ENCODE measurements at places on chromosomes 5 and 9.

- no peak for DNase-seq
These were observed 94.1 kb downstream of the NSG2 start for GRCh38 chr5:174139623-174140022.

DNA sequence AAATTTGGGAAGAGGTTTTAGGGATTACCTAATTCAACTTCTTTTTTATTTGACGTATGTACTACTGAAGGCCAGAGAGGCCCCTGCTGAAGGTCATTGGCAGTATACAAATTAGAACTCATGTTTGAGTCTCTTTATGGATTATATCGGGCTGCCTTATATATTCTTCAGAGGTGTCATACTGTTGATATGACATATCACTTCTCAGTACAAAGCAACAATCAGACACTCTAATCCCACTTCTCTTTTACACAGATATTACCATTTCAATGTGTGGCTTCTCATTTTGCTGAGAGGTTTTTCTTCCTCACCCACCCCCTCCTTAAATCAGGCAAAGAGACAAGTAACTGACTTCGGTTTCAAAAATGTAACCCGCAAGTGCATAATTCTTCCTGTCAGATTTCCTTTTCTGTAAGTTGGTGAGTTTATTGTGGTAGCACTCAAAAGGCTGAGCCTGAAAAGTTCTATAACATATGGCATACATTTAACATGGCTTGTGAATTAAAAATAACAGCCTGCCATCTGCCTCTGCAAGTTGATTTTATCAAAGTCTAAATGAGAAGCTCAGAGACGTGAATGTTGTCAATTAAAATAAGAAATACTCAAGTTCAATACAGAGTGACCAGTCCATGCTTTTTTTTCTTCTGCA is 163.6 kb upstream of the RORB start:
- DNase-seq, result no peak

DNA sequence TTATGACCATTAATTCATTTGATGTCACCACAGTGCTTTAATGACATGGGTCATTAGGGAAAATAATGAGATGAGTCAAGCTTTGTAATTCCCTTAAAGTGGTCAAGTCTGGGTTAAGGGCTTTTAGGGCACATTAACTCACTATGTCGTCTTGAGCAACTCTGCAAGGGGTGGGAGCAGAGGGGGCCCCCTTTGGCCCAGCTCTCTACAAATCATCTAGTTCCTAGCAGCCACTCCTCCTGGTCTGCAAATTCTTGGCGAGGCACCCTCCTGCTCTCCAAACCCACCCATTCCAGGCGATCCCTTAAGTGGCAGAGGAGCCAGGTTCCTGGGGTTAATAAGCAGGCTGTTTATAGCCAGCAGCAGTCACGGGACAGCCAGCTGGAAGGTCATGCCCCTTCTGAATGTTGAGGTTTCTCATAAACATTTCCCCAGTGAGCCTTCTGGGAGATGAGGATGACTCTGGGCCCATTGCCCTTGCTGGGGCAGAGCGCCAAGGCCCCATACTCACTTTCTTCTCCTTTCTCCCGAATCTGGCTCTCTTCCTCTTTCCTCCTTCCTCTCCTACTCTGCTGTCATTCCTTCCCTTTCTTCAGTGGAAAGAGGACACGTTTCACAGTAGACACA is 14.3 kb upstream of the GPX3 start:
- DNase-seq, result no peak

DNA sequence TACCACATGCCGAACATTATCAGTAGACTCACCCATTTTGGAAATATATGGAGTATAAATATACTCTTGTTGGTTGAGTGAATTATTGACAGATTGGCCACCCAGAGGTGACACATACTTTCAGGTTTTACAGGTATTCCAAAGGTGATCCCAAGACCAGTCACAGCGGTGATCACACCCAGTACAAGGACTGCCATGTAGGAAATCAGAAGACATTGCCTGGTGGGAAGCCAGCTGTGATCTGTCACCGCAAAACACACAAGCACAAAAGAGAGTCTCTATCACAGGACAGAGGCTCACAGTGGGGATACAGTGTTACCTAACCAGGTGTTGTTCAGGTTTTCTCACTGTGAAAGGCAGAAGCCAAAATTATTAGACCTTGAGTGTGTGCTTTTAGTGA is 15.8 kb downstream of the BTF3 start:
- DNase-seq, result no peak

- DNase-seq, result no peak
These were observed 203.8 kb downstream of the PBX3 start for GRCh38 chr9:125950880-125951471.

DNA sequence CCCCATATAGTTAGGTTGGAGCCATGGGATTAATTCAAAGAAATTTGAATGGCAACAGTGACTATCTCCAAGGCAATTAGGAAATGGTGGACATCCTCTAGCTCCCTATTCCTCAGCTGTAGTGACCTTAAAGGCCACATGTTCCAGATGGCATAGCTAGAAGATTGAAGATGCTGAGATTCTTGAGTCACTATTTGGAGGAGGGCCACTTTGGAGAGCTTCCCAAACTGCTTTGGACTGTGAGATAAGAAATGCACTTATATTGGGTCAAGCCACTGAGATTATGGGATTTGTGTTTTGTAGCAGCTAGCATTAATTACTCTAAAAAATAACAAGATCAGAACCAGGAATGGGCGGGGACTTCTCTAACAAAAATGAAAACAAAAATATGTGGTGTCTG is 636.2 kb upstream of the CCNG1 start:
- no peak for DNase-seq

DNA sequence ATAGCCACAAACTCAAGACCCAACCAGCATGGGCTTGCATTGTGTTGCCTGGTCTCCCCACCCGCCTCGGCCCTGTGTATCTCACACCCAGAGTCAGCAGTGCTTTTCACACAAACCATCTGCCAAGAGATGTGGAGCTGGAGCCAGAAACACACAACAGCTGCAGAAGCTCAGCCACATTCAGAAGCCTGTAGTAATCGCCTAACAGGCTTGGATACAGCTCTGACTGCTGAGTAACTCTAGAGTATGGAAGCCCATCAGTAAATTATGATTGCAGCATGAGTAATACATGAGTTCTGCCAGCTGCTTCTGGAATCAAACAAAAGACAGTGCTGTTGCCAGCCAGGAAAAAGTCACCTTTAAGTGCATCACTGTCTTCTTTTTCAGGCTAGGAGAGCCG is 16.0 kb downstream of the TEK start:
- no peak for DNase-seq

- DNase-seq, result no peak
These were observed 10.4 kb upstream of the CMBL start for GRCh38 chr5:10317825-10318682.

- DNase-seq, result no peak
These were observed 397.5 kb downstream of the MLLT3 start for GRCh38 chr9:20224756-20225155.

DNA sequence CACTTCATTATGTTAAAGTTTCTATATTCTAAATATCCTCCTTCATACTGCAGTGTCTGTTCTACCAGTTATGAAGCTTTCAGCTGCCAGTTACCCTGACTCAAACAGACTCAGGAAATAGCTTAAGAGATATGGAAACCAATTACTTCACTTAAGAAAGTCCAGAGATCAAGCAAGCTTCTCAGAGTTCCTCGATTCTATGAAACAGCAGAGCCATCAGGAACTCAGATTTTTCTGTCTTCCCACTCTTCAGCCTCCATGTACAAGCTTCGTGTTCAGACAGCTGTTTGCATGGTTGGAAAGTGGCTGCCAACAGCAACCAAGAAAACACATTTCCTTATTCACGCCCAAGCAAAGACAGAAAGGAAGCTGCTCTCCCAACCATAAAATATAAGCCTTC is 216.1 kb downstream of the ACTL7B start:
- DNase-seq, result no peak

DNA sequence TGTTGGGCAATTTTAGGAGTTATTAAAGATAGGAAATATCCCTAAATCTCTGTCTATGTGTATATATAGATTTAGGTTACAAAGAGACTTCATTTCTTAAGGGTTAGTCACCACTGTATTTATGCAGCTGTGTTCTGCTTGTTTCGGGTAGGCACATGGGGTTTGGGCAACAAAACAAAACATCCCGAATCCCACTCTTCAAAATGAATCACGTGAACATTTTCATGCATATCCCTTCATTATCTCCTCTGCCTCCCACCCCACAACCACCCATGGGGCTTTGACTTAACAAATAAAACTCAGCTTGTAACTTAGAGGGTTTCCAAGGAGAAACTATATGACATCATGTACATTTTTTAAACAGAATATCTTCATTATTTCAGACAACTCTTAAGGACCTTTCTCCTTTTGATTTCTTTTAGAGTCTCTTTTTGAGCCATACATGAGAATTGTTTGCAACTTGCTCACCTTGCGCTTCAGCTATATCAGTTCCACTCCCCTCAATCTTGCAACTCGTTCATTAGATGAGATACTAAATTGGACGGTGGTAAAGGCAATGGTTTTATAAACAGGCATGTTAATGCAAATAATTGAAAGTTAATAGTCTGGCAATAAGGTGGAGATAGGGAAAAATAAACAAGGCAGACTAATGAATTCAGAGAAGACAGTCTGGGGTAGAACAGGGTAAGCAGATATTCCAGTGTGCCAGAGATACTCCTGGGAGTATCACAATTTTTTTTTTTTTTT is 136.7 kb downstream of the CD180 start:
- no peak for DNase-seq

DNA sequence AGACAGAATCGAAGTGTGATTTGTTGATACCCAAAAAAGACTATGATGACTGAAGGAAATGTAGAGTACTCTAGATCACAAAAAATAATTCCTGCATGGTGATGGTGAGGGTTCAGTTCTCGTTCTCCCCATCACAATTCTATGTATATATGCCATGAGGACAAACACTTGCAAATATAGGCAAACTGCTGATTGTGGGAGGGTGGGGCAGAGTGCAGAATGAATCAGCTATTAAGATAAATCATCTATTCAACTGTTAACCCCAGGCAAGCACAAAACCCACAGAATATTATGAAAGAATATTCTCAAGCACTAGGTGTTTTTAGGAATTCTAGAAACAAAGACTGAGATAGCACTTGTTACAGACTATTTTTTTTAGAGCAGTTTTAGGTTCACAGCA is 13.9 kb upstream of the UBLCP1 start:
- DNase-seq, result no peak

DNA sequence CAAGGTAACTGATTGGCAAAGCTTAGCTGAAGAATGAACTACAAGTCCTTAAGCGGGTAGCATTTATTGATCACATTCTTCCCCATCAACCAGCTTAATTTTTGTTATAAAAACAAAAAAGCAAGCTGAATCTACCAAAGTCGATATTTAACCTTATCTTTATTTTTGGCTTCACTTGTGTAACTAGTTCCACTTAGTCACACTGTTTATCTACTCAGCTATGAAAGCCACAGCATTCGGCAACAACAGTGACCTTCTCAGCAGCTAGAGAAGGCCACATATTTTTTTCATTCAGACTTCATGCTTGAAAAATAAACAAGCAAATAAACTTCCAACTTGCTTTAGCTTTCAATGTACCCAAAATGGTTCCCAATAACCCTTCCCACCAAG is 69.4 kb downstream of the KLHL3 start:
- no peak for DNase-seq

DNA sequence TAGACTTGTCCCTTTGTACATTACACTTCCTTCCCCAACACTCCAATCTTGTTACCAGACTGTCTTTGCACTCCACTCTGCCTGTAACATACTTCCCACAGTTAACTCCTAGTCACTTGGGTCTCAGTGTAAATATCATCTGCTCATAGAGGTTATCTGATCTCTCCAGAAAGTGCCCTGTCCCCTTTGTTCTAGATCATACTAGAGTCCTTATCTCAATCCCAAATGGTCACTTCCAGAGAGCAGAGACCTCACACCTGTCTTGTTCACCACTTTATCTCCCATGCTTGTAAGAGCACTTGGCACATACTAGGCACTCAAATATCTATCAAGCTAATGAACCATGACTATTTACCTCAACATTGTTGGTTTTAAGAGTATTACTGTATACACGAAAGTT is 30.4 kb downstream of the SETX start:
- DNase-seq, result no peak

DNA sequence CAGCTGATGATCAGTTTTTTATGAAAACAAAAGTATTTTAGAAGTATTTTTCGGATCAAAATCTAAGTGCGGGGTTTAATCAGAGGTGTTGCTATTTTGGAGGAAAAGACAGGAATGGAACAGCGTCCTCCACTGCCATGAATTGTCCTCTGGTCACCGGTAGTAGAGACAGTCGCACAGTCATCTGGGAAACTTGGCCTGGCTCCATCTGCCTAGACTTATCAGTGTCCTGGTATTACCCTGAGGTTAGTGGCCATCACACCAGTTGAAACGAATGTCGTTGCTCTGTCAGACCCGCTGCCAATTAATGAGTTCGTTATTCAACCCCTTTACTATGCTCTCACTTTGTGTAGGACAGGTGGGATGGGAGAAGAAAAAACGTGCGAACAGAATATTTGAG is 8.2 kb downstream of the TLX3 start:
- DNase-seq, result no peak

DNA sequence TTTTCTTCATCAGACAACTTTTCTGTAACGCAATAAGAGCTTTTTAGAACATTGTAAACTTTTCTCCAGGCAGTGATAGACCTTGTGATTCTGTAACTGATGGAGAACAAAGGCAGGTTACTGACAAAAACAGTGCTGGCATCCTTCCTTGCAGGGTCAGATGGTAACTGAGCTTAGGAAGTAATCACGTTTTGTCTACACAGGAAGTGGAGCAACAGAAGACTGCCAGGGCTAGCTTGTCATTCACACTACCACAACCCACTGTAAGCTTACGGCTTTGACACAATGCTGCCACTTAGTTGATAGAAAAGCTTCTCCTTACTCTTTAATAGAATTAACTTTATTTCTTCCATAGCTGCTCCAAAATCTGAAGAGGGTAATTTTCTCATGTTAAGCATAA is 46.8 kb downstream of the FBN2 start:
- no peak for DNase-seq

Measured in activated B cell treated with CpG ODN at 0.5 μM for 24 hours (primary cell).